ENCODE measurements at places on chromosomes 5 and 9. TPM values are rescaled to one million over a fixed set of nuclear protein-coding genes. Genes with fewer than 3 reads are reported as not detected.

GRCh38 chr5:24606971-24607370, 37.8 kb downstream of the CDH10 start:
- no peak for DNase-seq

The KIF12 gene
- not detected for total RNA-seq

DNA sequence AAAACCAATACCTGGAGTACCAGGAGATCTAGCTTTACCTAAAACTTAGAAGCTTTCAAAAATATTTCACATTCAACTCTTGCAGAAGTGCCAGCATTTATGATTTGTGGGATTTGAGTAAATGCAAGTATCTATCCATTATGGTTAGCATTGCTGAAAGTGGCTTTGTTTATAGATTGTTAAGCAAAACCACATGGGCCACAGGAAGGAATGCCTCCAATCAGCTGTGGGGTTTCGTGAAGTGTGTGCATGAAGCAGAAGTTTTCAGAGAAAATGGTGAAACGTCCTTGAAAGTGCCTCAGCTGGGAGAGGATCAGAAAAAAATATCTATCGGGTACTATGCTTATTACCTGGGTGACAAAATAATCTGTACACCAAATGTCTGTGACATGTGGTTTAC, 4.2 kb downstream of the LECT2 start:
- no peak for DNase-seq

GRCh38 chr9:78253285-78253684, 17.4 kb downstream of the CEP78 start:
- DNase-seq = no peak

- peak; percentile 96 for DNase-seq
These were observed at the start of gene SEMA6A for GRCh38 chr5:116574367-116575325. Gene SEMA6A, minus strand, starts transcription at chr5:116574823. Its CDS starts 69,879 bp downstream, at chr5:116504944.

The SPINK7 gene
- not detected for total RNA-seq

The ASTN2 gene
- 4.2 TPM for total RNA-seq

The SLC6A7 gene
- total RNA-seq = not detected

DNA sequence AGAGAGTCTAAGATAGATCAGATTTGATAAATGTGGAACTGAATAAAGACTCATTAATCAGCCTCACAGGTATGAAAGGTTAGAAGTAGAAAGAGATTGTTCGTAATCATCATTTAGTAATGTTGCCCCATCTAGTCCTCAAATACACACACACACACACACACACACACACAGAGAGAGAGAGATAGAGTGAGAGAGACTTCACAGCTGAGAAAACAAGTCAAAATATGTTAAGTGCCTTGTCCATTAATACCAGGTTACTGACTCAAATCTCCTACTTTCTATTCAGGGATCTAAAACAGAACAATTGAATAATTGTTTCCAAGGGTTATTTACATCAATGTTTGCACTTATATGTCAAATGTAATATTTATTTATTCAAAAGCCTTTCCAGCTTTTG, 284.6 kb downstream of the MRPS30 start:
- DNase-seq = no peak

DNA sequence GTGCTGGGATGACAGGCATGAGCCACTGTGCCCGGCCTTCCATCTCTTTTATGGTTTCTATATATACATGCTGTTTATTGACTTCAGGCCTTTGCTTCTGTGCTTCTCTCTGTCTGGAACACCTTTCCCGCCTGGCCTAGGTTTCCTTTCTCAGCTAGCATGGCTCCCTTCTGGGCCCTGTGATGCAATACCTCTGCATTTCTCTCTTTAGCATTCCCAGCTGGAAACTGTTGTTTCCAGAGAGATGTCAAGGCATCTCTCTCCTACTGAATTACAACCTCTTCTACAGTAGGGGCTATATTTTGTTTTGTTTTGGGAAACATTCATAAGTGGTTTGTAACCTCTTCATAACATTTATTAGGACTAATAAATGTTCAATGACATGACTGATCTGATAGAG, 57.1 kb downstream of the RPS23 start:
- no peak for DNase-seq

The LYSMD3 gene
- 12.9 TPM for total RNA-seq

The SHROOM1 gene
- 4.5 TPM for total RNA-seq

GRCh38 chr5:95973793-95974325, 12.2 kb upstream of the ELL2 start:
- DNase-seq = no peak

- peak; percentile 34 for DNase-seq
These were observed 170.5 kb downstream of the DCP2 start for GRCh38 chr5:113147101-113147508.

The C7 gene
- 919 TPM for total RNA-seq

- no peak for DNase-seq
These were observed 52.6 kb downstream of the MTX3 start for GRCh38 chr5:79938468-79938867.

The SLC25A2 gene
- 0.23 TPM for total RNA-seq

GRCh38 chr9:82726424-82727276, 336.3 kb downstream of the RASEF start:
- no peak for DNase-seq

- DNase-seq = no peak
These were observed 45.5 kb upstream of the IFNE start for GRCh38 chr9:21527579-21527978.

- no peak for DNase-seq
These were observed 2076.0 kb upstream of the CDH9 start for GRCh38 chr5:29114331-29114768.

- DNase-seq = no peak
These were observed 1314.1 kb upstream of the C9orf72 start for GRCh38 chr9:28887188-28887884.

- no peak for DNase-seq
These were observed 64.2 kb downstream of the SLC44A1 start for GRCh38 chr9:105308461-105309341.

The ENHO gene
- not detected for total RNA-seq

DNA sequence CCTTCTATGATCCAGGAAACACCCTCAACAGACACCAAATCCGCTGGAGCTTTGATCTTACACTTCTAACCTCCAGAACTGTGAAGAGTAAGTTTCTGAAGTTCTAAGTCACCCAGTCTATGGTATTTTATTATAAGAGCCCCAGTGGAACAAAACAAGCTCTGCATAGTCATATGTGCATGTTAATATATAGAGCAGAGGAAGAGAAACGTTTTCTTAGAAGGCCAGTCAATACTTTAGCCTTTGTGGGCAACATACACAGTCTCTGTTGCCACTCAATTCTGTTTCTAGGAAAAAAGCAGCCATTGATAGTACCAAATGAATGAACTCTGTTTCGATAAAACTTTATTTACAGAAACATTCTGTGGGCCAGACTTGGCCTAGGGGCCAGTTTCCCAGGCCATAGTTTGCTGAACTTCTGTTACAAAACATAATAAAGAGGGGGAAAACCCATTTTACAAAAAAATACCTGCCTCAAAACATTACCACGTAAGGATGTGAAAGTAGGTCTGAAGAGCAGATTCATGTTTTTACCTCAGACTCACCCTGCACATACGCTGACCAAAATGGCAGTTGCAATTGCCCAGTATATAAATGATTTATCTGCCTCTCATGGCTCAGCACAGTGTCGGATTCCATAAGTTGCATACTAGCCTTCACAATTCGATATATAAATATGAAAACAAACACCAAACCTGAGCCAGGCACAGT, 350.5 kb downstream of the SLIT3 start:
- no peak for DNase-seq

DNA sequence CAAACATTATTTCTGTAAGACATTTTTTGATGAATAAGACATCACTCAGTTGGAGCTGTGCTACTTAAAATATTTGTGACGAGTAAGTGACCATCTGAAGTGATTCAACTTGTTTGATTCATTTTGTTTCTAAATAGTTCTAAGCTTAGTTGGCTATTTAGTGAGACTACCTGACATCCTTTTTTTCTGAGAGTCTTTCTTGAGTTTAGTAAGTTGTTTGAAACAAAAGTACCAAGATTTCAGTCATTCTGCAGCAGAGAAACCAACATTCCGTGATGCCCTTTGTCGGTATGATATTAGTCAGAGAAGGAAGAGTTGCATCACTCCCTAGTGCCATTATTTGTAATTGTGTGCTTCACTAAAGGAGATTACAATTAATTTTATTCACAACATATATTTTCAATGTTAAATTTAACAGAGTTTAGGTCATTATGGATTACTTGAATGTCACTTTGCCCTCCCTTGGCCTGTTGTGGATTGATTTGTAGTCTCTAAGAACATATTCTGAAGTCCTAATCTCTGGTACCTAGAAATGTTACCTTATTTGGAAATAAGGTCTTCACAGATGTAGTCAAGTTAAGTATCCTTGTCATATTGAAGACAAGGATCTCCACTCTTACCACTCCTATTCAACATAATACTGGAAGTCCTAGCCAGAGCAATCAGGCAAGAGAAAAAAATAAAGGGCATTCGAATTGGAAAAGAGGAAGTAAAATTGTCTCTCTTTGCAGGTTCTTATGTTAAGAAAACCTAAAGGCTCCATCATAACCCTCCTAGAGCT, 212.2 kb downstream of the PCSK1 start:
- no peak for DNase-seq

The GFI1B gene
- total RNA-seq = not detected

DNA sequence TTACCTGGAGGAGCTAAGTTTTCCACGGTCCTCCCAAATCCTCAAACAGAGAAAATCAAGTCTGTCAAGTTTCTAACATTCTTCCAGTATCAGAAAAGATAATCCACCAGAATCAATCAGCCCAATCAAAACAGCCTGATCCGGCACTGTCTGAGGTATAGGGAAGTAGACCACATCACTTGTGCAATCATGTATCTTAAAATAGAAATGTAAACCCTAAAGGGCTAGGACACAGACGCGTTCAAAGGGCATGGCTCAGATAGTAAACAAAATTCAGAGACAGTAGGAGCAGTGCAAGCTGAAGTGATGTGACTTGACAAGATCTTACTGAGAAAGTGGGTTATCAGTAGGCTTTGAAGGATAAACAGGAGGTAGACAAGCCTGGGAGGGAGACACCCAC, 252.4 kb upstream of the DAPK1 start:
- peak; percentile 53 for DNase-seq

GRCh38 chr9:81573415-81574321, 115.7 kb downstream of the TLE1 start:
- no peak for DNase-seq

DNA sequence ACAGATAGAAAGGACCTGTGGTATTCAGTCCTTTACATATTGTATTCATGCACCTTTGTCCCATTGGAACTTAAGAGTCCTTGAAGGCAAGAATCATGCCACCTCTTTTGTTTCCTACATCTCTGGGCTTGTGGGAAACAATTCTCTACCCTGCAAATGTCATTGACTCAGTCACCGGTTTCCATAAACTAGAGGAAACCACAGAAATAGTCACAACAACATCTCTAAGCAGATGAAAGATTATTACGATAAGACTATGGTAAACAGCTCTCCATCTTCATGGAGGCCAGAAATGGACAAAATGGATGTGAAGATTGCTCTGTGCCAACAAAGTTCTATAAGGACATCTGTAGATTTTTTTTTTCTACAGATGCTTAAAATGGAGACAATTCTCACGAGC, 165.5 kb downstream of the PIK3R1 start:
- peak; percentile 3 for DNase-seq

DNA sequence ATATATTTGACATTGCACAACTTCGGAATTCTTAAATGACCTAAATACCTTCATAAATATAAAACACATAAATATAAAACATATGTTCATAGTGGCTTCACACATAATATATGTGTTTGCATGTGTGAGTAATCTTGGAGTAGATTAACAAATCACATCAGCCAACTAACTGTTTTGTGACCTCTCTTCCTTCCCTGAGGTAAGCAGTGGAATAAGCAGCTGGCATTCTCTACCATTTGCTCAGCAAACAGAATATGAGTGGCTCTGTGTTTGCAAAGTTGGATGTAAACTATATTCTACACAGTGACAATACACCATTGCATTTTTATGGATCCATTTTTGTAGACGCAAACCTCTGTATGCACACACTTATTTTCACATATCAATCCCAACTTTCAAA, 189.9 kb downstream of the ACER2 start:
- peak; percentile 17 for DNase-seq

- no peak for DNase-seq
These were observed 38.4 kb upstream of the BARHL1 start for GRCh38 chr9:132543960-132544359.

The GFPT2 gene
- 114 TPM for total RNA-seq

GRCh38 chr5:14451871-14452270, 129.7 kb upstream of the OTULINL start:
- DNase-seq = no peak

GRCh38 chr5:1511651-1512540, 11.9 kb downstream of the LPCAT1 start:
- no peak for DNase-seq

DNA sequence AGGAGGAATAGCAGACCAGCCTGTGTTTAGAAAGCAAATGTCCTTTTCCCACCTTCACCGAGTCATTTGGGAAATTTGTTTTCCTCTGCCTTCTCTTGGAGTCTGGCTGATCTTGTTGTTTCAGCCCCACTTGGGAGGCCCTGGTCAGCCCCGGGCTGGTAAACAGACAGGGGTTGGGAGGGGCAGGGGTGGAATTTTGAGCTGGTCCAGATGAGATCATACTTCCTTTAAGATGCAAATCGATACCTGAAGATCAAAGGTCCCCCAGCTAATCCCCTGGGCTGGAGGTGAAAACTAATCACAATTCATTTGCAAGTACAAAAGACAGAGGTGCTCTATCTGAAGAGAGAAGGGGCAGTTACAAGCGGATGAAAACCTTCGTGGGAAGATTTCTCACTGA, 118.4 kb downstream of the PAPPA start:
- no peak for DNase-seq

Measured in esophagus muscularis mucosa (tissue), 4 donors.